ENCODE measurements at places on chromosomes 2 and 18.

- DNase-seq: no peak
Measured at GRCh38 chr2:201909961-201910361, 103.6 kb downstream of the CDK15 start.

GRCh38 chr2:226802573-226802972, 3.0 kb upstream of the IRS1 start:
- DNase-seq: no peak

DNA sequence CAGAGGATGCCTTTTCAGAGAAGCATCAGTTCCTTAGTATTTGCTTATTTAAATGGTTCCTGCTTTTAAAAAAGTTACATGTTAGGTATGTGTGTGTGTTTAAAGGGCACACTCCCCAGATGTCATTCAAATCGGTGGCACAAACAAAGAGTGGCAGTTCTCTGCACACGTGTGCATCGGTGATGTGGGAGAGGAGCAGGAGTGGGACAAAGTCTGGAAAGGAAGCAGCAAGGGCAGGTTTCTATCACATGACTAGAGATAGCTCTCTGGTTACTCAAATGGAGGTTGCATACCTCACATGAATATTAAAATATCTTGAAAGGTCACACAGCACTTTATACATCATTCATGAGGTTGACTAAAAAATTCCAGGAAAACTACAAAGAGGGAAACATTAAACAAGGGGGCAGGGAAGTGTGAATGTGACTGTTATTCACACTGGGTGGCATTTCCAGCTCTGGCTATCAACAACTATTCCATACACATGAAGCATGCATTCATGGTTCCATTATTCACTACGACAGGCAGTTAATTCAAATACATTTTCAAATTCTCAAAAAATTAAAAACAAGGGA, 64.7 kb downstream of the SEPTIN10 start:
- DNase-seq: no peak

- DNase-seq: no peak
Measured at GRCh38 chr2:110875384-110875725, 143.0 kb downstream of the ACOXL start.

- peak; percentile 20 for DNase-seq
Measured at GRCh38 chr2:220687231-220687843, 884.8 kb downstream of the EPHA4 start.

DNA sequence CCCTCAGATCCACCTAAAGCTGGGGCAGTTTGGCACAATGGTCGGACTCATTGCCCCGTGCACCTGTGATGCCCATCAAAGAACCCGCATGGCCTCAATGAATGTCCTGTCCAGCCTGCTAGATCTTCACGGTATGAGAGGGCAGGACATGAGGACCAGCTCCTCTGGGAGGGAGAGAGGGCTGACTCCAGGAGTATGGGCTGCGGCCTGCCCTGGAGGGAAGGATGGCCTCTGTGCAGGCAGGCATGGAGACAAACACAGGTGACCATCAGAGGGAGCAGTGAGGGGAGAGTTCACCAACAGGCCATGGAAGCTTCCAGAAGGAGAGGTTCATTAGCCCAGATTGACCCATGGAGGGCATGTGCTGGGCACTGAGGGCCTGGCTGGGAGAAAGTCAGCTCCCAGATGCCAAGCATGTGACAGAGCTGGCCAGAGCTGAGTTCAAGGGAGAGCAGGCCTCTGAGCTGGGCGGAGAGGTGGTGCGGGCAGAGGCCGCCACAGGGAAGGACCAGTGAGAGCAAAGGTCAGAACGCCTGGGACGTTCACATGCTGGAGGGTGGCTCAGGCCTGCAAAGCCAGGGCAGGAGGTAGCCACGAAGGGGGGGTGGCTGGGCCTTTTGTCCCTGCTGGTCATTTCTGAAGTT, 36.2 kb downstream of the HJURP start:
- no peak for DNase-seq

DNA sequence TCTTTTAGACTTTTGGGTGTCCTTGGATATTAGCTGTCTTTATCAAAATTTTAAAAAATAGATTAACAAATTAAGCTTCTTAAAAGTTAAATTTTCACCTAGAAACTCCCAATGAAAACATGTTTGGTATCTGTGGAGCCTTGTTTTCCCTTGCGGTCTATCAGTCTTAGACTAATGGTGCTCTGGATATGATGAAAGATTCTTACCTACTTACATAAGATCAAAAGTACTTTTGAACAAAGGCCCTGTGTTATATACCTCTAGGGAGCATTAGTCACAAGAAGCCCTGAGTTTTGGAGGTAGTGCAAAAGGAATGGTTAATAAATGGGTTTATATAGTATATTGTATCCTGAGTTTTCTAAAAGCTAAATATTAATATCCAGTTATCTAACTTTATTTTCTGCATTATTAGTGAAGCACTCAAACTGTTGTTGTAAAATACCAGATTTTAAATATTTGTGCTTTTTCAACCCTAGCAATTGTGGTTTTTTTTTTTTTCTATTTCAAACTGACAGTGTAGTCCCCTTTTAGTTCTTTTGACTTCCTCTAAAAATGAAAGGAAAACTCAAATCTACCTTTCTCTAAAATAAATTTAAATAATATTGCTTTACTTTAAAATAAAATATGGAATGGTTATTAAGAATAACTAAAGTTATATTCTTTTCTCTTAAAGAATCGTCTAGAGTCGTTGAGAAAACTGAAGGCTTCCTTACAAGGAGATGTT, 18.1 kb downstream of the NDC80 start:
- no peak for DNase-seq

DNA sequence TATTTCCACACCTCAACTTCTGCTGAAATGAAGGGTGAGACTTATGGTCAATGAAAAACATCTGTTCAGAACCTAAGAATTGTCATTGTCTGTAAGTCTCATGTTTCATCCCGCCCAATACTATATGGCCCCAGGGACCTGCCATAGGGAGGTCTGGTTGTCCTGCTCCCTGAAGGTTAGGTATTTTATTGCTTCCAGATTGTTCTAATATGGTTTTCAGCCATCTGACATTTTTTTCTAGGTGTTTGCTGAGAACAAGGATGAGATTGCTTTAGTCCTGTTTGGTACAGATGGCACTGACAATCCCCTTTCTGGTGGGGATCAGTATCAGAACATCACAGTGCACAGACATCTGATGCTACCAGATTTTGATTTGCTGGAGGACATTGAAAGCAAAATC, 7.3 kb downstream of the XRCC5 start:
- DNase-seq: no peak

- no peak for DNase-seq
Measured at GRCh38 chr2:206890926-206891325, 48.4 kb upstream of the CPO start.

Measured in Panc1 (cell line).